ENCODE measurements at places on chromosomes 3 and 15. TPM values are rescaled to one million over a fixed set of nuclear protein-coding genes. Genes with fewer than 3 reads are reported as not detected.

Gene INAFM2
- total RNA-seq = 15.9 TPM

DNA sequence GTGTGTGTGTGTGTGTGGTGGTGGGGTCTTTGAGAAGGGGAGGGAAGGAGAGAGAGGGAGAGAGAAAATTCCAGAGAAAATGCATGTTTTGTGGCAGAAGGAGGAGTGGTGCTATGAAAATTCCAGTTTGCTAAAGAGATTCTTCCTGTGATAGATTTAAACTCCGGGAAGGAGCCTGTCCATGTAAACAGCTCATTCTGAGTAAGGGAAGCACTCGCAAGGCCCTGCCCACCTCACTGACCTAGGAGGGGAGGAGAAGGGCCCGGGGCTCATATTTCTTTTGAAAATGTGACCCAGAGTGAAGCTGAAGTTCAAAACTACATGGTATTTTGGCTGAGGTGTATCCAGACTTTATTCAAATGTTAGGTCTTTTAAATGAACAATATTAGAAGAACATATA, 41.3 kb downstream of the ADAMTSL3 start:
- no peaks in the 10 kb centered on the region for H3K36me3 ChIP-seq
- no peak overlapping the region for H3K4me3 ChIP-seq
- H3K27me3 ChIP-seq = peaks cover 2% of the 10 kb centered on the region

Gene HIGD1A
- 67.6 TPM for total RNA-seq

DNA sequence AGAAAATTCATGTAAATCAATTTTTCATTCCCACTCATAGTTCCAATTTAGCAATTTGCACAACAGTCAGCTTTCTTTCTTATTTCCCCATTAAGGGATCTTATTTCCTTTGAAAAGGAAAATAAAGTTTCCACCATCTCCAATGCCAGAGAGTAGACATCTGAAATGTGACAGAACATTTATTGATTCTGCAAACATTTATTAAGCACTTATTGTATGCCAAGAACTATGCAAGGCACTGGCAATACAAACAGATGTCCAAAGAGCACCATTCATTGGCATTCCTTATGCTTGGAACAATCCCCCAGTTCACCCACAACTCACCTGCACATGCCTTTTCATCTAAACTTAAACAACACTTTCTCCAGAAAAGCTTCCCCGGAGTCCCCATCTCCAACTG, 2.5 kb upstream of the TFDP2 start:
- H3K4me1 ChIP-seq = peaks cover 9% of the 10 kb centered on the region
- peaks cover 11% of the 10 kb centered on the region for H3K27me3 ChIP-seq
- H3K4me3 ChIP-seq = no peak overlapping the region
- no peak for DNase-seq
- no peak overlapping the region for H3K27ac ChIP-seq

GRCh38 chr3:132405609-132406299, 11.5 kb upstream of the DNAJC13 start:
- no peak overlapping the region for H3K27ac ChIP-seq
- DNase-seq = no peak
- no peaks in the 10 kb centered on the region for H3K27me3 ChIP-seq

Gene PPM1L
- total RNA-seq = 81.4 TPM

All from glutamatergic neuron (in vitro differentiated cells).